ENCODE measurements at places on chromosomes 16 and 17. TPM values are rescaled to one million over a fixed set of nuclear protein-coding genes. Genes with fewer than 3 reads are reported as not detected.

TMC7 gene
- 0.30 TPM for polyA plus RNA-seq

SCGB1C2 gene
- not detected for polyA plus RNA-seq

- DNase-seq = no peak
Measured at GRCh38 chr16:23826528-23827045, 9.2 kb upstream of the PRKCB start.

DNA sequence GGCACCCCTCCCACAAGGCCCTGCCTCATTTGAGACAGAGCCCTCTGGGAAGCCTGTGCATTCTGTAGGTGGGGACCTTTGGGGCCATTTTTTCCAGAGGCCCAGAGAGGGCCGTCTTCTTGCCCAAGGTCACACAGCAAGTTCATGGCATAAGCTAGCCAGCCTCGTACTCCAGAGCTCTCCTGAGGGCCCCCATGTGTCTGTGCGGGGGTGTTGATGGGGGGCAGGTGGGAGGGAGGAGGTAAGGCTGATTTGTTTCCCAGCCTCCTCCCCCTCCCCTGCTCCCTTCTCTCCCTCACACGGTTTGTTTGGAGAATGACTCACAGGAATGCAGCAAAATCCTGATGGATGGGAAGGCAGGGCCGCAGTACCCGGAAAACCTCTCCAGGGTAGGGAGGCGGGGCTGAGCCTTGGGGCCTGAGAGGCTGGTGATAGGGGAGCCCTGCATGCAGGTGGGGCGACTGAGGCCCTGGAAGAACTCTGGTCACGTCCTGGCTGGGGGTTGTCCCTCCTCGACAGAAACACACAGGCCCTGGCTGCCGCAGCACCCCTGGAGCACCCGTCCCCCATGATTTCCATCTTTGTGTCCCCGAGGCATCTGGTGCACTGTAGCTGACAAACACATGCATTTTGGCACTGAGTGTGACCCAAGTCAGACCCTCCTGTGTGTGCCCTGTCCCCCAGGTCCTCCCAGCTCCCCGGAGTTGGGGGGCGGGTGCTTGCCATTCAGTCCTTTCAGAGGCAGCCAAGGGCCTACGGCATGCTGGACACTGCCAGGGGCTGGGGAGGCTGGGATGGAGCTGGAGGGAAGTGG is 29.7 kb downstream of the RAI1 start:
- DNase-seq = peak; percentile 94

- peak; percentile 55 for DNase-seq
Measured at GRCh38 chr17:2233441-2233947, 70.1 kb downstream of the SMG6 start.

Data from kidney (tissue), 22 donors.